ENCODE measurements at places on chromosomes 2 and 18.

- no peak for DNase-seq
Observed at GRCh38 chr2:213129311-213129710, 22.1 kb downstream of the IKZF2 start.

- DNase-seq, result no peak
Observed at GRCh38 chr18:46478796-46479195, 178.2 kb downstream of the LOXHD1 start.

DNA sequence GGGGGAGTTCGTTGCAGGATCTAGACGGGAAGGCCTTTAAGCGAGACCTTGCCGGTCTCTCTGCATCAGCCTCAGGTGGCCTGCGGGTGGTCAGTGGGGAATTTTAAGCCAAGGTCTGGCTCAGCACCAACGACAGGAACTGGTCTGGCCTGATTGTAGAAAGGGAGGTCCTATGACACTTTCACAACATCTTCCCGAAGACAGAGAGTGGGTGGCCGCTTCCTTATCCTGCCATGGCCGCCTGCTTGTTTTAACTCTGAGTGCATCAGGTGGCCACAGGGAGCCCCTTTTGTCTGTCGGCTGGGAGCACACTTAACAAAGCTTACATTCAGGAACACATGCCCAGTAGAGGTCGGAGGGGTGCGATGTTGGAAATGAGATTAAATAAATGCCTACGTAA, 363.7 kb upstream of the MYT1L start:
- DNase-seq, result no peak

GRCh38 chr2:27316655-27317412, 6.1 kb downstream of the MPV17 start:
- no peak for DNase-seq

GRCh38 chr2:22958308-22958707, 426.7 kb upstream of the KLHL29 start:
- no peak for DNase-seq

DNA sequence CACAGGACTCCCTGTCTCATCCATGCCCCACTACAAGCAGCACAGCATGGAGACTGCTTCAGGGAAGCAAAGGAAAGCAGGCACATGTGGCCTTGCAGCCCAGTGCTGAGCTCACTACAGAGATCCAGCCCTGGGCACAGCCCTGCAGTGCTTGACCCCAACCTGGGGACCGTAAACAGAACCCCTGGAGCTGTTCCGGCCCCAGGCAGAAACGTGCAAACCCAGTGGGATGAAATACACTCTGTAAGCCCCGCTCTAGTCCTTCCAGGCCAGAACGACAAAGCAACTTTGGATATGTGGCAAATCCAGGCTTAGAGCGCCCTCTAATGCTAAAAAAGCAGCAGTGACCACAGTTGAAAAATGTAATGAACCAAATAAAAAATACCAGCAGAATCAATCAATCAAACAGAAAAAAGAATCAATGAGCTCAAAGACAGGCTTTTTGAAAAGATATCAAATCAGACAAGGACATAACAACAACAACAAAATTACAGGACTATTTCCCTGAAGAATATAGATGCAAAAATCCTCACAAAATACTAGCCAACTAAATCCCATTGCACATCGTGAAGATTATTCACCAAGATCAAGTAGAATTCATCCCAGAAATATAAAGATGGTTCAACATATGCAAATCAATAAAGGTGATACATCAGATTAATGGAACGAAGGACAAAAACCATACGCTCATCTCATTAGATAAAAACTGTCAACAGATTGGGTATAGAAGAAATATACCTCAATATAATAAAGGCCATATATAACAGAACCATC, 45.6 kb downstream of the ZNF519 start:
- DNase-seq, result peak; percentile 47

DNA sequence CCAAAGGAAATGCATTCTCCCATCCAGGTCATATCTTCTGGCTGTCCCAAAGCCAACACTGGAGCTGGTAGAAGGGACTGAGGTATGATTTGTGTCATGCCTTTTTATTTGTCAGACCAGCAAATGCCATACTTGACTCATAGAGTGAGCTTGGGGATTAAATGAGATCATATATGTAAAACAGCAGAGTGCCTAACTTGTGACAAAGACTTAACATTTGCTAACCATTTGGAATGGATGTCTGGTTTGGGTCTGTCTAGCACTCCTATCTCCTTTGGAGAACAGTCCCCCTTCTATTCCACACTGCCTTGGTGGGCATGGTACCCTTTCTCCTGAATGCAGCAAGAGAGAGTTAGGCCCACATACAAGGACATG, 128.5 kb upstream of the LGALSL start:
- DNase-seq, result no peak

DNA sequence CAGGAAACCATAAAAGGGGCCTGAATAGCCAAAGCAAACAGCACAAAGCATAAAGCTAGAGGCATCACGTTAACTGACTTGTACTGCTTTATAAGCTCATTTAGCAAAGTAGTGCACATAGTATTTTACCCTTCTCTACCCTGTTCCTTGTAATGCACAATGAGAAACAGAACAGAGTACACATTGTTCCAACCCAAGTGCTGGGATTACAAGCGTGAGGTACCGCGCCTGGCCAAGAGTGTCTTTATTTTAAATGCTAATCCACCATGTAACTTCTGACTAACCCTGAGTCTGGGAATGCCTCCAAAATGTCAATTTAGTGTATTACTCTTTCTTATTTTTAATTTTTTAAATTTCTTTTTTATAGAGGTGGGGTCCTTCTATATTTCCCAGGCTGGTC, 46.4 kb upstream of the STON1 start:
- no peak for DNase-seq

- DNase-seq, result no peak
Observed at GRCh38 chr2:119921825-119922224, 91.1 kb upstream of the EPB41L5 start.

- DNase-seq, result no peak
Observed at GRCh38 chr2:190678444-190679162, 29.7 kb downstream of the NAB1 start.

DNA sequence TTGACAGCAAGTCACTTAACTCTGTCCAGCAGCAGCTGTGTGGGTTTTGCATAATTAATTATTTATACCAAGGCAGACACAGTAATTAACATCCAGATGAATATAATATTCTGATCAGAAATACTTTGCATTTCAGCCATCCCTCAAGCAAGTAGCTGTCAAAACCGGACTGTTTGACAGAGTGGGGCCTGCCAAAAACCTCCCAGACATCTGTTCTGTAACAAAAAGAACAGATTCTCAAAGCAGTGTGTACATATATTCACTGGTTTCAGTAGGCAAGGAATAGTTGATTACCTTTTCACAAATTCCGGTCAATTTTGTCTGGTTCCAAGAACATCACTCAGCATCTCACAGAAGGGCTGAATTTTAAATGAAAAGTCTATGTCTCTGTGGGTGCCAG, 291.6 kb downstream of the CMPK2 start:
- no peak for DNase-seq

- no peak for DNase-seq
Observed at GRCh38 chr2:65867446-65867845, 435.0 kb upstream of the SPRED2 start.

DNA sequence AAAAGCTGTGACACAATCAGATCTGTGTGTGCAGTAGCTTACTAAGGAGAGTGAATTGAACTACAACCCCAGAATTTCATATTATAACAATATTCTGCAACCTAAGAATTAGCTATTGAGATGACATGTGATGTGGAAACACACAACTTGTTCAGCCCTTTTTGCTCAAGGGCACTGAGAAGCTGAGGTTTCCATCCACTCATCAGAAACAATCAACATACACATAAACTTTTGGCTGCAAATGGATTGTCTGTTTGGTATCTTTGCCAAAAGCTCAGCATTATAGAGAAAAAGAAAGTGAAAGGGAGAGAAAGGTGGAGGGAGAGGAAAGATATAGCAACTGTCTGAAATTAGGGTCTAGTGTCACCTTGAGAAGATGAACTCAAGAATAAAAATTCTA, 117.2 kb upstream of the KLF7 start:
- DNase-seq, result no peak

GRCh38 chr2:164617466-164617865, 3.8 kb downstream of the GRB14 start:
- DNase-seq, result no peak

- DNase-seq, result peak; percentile 0
Observed at GRCh38 chr2:119253114-119253702, 29.6 kb downstream of the STEAP3 start.

GRCh38 chr2:171505374-171505773, 16.9 kb upstream of the CYBRD1 start:
- no peak for DNase-seq

- no peak for DNase-seq
Observed at GRCh38 chr2:171244970-171245782, 84.5 kb upstream of the TLK1 start.

GRCh38 chr2:145076085-145076484, 556.2 kb upstream of the ZEB2 start:
- no peak for DNase-seq

GRCh38 chr2:68108120-68108519, 45.3 kb upstream of the C1D start:
- no peak for DNase-seq

- DNase-seq, result no peak
Observed at GRCh38 chr2:18959200-18959599, 369.8 kb upstream of the NT5C1B start.

- no peak for DNase-seq
Observed at GRCh38 chr2:103169861-103170260, 408.0 kb downstream of the TMEM182 start.

DNA sequence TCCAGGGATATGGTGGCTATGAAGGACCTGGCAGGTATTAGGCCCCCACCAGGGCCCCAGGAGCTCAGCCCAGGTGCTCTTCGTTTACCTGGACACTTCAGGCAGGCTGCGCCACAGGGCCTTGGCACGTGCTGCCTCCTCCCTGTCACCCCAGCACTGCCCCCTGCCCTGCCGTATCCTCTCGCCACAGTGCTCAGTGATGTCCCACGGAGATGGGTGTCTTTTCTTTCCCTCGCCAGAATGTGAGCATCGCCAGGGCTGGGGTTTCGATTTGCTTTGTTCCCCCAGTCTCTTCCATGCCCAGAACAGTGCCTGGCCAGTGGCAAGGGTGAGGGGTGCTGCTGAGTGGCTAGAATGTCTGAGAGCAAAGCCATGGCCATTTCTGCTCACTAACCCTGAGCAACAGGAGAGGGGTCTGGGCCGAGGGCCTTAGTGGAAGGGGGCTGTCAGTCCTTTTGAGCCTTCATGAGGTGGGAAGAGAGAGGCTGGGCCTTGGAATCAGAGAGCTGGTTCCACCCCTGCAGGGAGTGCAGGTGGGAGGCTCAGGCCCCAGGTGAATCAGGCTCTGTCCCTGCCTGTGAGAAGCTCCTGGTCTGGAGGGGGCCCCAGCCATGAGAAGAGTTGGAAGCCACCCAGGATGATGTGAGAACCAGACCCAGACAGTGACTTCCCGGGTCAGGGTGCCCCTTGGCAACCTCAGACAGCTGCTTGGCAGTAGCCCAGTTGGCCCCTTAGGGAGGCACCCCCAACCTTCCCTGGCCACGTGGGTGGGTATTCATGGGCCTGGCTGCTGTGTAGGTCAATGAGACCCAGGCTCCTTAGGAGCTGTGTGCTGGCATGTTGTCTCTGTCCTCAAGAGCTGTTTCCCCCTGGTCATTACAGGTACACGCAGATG, 129.9 kb upstream of the HS6ST1 start:
- DNase-seq, result peak; percentile 20

- no peak for DNase-seq
Observed at GRCh38 chr2:11480859-11481258, 14.9 kb upstream of the E2F6 start.

DNA sequence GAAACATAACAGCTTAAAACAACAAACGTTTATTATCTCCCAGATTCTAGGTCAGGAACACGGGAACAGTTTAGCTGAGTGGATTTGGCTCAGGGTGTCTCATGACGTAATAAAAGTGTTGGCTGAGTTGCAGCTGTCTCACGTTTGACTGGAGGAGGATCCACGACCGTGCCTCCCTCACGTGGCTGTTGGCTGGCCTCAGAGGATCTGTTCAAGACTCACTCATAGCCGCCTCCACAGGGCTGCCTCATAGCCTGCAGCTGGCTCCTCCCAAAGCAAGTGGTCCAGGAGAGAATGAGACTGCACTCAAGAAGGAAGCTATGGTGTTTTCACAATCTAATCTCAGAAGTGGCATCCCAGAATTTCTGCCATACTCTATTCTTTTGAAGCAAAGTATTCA, 167.1 kb downstream of the RPRM start:
- no peak for DNase-seq

DNA sequence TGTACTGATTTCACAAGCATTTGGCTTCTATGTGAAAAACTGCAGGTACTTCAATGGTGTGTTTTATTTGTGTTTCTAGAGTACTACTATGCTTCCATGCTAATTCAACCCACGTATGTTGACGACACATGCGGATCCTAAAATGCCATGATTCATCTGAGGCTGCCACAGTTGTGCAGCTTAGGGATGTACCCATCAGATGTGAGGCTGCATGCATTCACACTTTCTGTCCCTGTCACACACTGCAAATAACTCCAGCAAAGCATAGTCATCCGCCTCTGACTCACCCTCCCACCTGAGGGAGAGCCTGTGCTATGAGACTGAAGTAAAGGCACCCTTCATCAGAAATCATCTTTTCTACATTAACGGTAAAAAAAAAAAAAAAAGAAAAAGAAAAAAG, 22.1 kb upstream of the SERTAD2 start:
- DNase-seq, result no peak

DNA sequence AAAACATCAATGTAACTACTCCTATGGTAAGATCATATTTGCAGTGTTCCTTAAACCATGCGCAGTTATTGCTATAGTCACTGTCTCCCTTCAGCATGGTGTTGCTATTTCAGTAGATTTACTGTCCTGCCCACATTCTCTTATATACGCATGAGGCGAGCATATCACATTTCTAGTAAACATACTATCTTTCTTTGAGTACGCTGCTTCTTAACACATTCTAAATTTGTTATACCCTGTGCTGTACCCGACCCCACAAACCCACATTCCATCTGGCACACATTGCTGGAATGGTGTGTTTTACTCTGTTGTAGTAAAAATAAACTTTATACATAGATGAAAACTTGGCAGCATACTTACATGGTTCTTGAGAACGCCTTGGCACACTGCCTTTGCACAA, 163.3 kb downstream of the QPCT start:
- no peak for DNase-seq

DNA sequence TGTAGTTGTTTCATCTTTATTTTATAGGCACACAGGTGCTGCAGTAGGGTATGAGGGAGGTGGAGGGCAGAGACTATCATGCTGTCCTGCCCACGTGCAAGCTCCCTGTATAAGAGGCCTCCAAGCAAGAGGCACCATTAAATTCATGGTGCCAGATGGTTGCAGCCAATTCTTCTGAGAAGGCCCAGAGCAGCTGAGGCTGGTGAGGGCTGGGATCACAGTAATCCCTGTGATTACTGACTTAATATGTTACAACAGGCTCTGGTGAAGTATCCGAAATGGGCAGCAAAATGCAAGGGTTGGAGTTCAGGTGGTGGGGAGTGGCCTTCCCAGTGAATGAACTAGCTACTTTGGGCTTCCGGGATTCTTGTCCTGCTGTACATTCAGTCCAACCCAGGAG, 191.9 kb upstream of the SMAD2 start:
- no peak for DNase-seq
